ENCODE measurements at places on chromosomes 1 and 21.
A peak's percentile ranks its signal among the peaks of the same experiment; 100 is the strongest.

DNA sequence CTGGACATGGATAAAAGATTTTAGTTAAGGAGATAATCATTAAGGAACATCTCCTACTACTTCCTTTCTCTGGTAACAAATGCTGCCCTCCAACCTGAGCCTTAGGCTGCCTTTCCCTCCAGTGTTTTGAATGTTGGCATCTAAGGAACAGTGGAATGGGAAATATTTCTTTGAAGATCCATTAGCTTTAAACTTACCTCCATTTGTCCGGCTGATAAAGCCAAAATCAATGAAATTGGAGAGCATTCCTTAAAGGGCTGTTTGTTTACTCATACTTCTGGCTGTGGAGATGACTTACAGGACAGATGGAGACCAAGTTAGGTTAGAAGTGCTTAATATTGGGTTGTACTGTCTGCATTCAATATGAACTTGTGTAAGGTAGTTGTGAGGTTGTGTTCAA lies 439.1 kb downstream of the PLA2G4A start:
- DNase-seq = no peak

DNA sequence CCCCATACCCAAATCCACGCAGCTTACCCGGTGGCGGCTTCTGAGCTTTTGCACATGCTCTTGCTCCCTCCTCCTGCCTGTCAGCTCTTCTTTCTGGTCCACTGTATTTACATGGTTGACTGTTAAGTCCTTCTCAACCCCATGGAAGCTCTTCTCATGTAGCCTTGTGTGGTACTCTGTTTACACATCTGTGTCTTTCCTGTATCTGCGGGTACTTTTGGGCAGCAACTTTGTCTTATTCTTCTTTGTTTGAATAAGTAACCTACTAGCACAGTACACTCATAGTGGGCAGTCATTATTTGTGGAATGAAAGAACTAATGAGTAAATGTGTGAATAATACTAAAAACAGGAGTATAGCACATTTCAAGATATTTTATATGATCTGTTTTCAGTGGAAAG lies 88.5 kb upstream of the GPR88 start:
- no peak for DNase-seq

DNA sequence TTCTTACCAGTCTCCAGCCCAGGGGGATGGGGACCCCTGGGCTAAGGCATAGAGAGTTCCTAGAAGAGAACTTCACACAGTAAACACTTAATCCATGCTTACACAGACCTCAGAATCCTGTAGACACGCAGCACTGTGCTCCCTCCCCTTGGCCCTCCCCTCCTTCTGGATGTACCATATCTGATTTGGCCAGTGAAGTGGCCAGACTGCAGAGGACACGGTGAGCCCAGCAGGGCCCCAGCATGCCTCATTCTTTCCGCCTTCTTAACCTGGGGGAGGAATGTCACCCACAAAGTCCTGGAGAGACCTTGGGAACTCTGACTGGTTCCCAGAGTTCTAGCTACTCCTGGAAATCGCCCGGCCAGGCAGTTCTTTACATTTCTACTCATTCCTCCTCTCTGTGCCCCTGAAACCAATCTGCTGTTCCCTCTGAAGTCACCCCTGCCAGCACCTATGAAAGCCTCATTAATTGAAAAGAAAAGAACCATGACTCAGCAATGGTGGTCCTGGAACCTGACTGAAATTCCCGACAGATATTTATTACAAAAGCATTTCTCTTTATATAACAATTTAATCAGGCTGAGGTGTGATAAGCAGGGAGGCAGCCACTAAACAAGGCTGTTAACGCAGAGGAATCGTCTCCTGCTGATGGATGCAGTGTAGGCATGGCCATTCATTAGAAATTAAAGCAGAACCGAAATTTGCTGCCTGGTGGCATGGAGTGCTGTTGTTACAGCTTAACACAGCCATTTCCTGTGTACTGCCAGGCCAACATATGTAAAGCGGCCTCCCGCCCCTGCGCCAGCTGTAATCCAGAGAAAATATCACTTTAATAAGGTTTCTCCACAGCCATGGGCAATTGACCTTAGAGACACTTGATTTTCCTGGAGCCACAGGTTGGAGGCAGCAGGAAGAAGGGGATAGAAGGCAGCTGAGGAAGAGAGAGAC lies 74.6 kb upstream of the KCND3 start:
- DNase-seq = peak; percentile 54

- no peak for DNase-seq
These were observed 21.4 kb upstream of the NADK start for GRCh38 chr1:1799716-1800115.

DNA sequence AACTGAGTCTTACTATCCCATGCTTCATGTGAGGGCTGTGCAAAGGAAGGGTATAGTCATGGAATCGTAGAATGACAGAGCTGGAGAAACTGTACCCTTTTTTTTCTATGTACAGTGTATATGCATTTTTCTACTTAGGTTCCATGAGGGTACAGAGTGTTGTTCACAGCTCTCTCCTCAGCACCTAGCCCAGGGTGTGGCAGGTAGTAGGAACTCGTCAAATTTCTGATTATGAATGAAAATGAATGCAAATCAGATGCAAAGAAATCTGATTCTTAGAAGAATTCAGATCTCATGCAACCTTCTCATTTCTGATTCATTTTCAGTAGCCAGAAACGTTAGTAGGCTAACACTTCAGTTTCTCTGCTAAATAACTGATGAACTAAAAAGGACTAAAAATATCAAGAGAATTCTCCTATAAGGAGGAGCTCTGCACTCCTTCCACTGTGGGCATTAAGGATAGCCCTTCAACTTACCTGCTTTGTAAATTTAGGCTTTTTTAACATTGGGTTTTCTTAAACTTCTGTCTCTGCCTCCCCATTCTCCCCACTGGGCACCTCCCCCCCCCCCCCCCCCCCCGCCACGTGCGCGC lies 18.0 kb upstream of the HHAT start:
- no peak for DNase-seq

DNA sequence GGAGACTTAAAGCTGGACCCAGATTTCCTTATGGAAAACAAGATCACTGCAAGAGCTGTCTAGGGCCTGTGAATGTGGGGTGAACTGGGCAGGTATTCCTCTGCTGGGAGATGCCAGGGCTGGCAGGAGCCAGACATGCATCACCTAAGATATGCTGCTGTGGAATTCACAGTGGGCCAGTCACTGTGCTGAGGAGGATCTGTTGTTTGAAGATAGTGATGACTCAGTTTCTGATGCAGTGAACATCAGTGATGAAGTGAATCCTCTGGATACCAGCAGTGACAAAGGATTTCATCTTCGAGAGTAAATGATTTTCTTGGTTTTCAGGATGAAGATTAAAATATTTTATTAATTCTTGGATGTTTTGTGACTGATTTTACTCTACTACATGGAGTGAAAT lies 29.9 kb upstream of the CAMSAP2 start:
- DNase-seq = no peak

DNA sequence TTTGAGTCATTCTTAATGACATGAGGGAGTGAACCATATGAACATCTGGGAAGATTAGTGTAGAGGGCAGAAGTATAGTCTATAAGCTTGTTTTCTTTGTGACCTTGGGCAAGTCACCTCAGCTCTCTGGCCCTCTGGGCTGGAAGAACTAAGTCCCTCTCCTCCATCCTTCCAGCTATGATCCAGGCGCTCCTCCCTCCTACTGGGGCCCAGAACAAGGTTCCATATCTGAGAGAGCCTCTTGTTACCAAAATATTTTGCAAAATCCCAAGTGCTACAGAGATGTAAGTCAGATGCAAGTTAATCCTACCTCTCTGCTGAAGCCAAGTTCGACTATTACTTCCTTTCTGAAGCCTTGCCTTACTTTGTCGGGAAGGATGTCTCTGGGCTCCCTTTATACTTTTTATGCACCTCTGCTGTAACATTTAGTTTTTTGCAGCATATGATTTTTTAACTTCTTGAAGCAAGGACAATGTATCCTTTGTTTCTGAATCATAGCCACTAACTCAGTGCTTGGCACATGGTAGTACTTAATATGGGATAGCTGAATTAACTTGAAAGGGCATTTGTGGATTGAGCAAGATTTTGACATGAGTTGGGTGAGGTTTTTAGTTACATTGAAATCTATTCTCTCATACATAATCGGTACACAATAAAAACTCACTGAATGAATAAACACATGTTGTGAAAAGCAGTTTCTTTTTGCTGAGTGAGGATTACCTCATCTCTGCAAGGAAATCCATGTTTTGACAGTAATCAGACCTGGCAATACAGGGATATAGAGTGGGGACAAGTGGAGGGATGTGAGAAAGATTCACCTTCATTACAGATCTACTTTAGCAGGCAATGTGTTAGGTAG lies 54.7 kb upstream of the BEND5 start:
- DNase-seq = no peak

DNA sequence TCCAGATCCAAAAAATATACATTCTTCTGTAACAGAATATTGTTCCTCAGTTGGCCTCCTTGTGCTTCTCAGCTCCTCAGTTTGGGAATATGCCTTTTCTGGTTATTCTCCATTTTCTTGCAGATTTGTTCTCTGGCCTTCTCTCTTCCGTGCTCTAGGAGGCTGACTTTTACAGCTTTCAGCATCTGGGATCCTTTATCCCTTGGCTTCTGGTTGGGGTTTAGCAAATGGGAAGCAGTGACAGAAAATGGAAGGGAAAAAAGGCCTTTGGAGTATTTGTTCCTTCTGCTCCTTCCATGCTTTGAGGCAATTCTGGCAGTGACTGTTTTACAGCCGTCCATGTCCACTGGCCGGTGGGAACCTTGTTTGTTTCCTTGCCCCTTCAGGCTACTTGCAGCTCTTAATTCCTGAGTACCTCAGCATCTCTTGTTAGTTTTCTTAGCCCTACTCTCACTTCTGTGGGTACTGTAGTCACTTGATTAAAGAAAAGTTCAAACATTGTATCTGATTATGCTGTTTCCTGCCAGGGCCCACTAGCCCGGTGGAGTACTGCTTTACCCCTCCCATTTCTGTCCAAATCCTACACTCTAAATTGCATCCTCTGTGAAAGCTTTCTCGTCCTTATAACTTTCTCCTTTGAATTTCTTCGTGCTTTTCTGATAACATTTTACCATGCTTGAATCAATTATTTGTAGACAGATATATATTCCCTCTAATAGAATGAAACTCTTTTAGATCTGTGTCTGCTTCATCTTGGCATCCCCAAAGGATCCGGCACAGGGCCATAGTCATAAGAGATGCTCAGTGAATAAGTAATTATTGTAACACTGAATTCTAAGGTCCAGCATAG lies 118.2 kb downstream of the OSBPL9 start:
- no peak for DNase-seq

DNA sequence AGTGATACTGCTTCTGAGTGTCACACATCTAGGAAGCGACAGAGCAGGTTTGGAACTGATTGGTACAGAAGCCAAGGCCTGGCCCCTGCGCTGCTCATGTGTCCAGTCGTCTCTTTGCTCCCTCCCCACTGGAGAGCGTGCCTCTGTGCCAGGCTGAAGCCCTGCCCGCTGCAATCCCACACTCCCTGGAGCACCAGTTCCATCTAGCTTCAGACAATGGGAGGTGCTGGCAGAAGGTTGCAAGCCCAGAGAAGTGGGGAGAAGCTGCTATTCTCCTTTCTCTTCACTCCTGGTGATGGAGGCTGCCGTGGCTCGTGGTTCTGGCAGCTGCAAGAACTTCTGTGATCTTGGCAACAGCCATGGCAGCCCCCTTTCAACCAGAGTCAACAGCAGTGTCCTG lies 250.9 kb downstream of the MATN1 start:
- no peak for DNase-seq

DNA sequence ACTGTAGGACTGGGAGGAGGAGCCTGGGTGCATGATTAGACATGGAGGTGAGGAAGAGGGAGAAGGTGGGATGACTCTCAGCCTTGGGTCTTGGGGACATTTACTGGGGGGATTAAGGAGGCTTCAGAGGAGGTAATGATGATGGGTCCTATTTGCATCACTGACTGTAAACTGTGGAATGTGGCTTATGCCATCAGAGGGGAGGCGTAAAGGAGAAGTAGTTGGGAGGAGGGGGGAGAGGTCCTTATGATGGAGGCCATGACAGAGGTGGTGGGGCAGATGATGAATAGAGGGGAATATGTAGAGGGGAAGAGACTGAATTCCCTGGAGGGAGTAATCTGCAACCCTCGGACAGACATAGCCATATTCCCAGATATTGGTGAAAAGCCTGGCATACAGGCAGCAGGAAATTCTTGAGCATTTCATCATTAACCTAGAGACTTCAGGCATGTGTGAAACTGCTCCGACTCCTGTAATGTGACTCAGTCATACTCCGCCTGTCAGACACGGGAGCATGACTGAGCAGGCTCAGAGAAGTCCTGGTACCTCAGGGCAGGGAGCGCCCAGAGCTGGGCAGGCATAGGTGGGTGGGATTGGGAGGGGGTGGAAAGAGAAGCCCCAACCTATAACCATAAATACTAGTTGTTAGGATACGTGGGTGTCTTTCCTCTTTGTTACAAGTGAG lies 8.0 kb upstream of the LCE5A start:
- no peak for DNase-seq

Data from G401 (cell line).